Esophagus squamous epithelium (tissue), 5 donors: ENCODE measurements at places on chromosomes 13 and 19. TPM values are rescaled to one million over a fixed set of nuclear protein-coding genes. Genes with fewer than 3 reads are reported as not detected.

DNA sequence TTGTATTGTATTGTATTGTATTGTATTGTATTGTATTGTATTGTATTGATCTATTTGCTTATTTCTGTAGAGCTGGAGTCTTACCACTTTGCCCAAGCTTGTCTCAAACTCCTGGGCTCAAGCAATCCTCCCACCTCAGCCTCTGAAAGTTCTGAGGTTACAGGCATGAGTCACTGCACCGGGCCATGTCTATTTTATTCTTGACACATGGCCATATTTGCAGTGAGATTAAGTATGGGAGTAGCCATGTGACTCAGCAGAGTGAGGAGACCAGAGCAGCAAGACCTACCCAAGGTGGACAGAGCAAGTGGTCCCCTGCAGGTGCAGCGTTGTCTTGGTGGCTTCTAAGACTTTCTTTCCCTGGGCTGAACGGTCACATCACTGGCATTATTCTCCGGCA lies 49.1 kb upstream of the UBAC2 start:
- no peaks in the 10 kb centered on the region for H3K27me3 ChIP-seq
- no peak for DNase-seq
- no peak overlapping the region for H3K4me3 ChIP-seq
- peak overlapping the region; percentile 81 for H3K27ac ChIP-seq
- H3K4me1 ChIP-seq = peaks cover 18% of the 10 kb centered on the region
- H3K36me3 ChIP-seq = no peaks in the 10 kb centered on the region

The PVR gene
- total RNA-seq = 20.8 TPM

The PRR19 gene
- 1.0 TPM for total RNA-seq

DNA sequence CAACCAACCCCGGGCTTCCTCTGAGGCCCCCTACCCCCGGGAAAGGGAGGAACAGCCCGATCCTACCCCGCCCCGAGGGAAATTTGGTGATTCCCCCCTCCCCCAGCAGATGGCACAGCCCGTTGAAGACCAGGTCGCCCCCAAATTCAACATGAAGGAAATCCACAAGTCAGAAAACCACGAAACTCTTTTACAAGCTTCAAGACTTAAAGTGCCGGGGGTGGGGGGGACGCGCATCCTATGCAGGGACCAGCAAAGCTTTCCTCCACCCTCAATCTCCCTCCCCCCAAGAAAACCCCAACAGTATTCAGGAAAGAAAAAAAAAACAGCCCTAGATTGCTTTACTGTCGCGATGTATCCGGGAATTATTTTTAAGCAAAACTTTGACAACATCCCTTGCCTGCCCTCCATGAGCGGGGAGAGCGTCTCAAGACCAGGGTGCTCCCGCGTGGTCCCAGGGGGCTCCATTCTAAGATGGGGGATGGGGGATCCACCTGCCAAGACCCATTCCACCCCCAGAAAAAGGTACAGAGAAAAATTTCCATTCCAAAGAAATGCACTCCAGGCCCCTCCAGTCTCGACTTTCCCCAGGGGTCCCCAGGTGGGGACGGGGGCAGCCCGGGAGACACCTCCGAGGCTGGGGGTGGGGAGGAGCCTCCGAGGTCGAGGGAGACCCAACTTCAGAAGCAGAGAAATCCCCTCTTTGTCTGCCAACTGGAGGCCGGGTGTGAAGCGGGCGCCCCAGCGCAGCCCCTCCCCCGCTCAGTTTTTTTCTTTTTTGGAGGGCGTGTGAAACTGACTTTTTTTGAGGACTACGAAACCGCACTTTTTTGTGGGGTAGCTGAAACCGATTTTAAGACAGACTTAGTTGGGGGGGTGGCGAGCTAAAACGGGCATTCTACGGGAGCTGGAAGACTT lies 1.5 kb downstream of the TCF3 start:
- peak overlapping the region; percentile 98 for H3K27ac ChIP-seq
- DNase-seq = no peak
- peak overlapping the region; percentile 96 for H3K4me3 ChIP-seq
- peaks cover 8% of the 10 kb centered on the region for H3K4me1 ChIP-seq

The CCNE1 gene
- total RNA-seq = 9.4 TPM

The GDF15 gene
- total RNA-seq = not detected

GRCh38 chr19:30070968-30071632 lies 129.1 kb downstream of the URI1 start:
- H3K27ac ChIP-seq = no peak overlapping the region
- DNase-seq = no peak
- H3K27me3 ChIP-seq = no peaks in the 10 kb centered on the region
- H3K4me1 ChIP-seq = peaks cover 8% of the 10 kb centered on the region
- no peak overlapping the region for H3K4me3 ChIP-seq
- H3K36me3 ChIP-seq = no peaks in the 10 kb centered on the region

The FGF21 gene
- total RNA-seq = not detected

GRCh38 chr13:41122838-41123237 lies 9.8 kb downstream of the KBTBD6 start:
- H3K27ac ChIP-seq = no peak overlapping the region
- no peak for DNase-seq
- peaks cover 4% of the 10 kb centered on the region for H3K4me1 ChIP-seq
- H3K4me3 ChIP-seq = no peak overlapping the region
- H3K27me3 ChIP-seq = no peaks in the 10 kb centered on the region
- H3K36me3 ChIP-seq = no peaks in the 10 kb centered on the region

The DIAPH3 gene
- total RNA-seq = 11.1 TPM

The WTIP gene
- 9.3 TPM for total RNA-seq

- H3K4me1 ChIP-seq = peaks cover 91% of the 10 kb centered on the region
- H3K27ac ChIP-seq = peak overlapping the region; percentile 84
- no peak for DNase-seq
- no peak overlapping the region for H3K4me3 ChIP-seq
Observed at GRCh38 chr19:48631225-48631624, 6.0 kb downstream of the DBP start.

DNA sequence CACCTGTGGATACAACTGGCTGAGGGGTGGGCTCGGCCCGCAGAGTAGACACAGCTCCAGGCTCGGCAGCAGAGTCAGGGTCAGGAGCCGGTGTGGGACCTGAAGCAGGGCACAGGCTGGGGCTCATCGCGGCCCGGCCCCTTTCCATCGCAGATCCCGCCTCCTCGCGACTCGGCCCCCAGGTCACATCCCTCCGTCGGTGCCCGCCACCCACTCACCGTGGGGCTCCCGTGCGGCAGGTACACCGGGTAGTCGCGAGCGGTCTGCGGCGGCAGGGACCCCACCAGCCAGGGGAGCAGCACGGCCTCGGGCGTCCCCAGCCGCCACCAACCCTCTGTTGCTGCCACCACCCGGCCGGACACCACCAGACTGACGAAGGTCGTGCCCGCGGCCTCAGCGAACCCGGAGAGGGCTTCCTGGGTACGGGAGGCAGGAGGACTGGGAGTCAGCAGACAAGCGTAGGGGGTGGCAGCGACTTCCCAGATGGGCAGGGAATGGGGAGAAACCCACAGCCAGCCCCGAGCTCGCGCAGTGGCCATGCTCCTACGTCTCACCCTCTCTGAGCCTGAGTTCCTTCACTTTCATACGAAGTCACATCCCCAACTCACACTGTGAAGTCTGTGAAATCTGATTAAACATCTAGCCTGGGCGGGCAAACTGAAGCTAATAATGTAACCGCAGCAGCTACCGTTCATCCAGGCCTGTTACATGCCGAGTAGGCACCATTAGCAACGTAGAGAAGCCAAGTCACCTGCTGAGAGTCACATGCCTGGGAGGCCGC lies 3.7 kb downstream of the FUZ start:
- H3K27me3 ChIP-seq = no peaks in the 10 kb centered on the region
- peaks cover 13% of the 10 kb centered on the region for H3K4me1 ChIP-seq
- DNase-seq = no peak
- peak overlapping the region; percentile 90 for H3K4me3 ChIP-seq
- H3K27ac ChIP-seq = peak overlapping the region; percentile 94

DNA sequence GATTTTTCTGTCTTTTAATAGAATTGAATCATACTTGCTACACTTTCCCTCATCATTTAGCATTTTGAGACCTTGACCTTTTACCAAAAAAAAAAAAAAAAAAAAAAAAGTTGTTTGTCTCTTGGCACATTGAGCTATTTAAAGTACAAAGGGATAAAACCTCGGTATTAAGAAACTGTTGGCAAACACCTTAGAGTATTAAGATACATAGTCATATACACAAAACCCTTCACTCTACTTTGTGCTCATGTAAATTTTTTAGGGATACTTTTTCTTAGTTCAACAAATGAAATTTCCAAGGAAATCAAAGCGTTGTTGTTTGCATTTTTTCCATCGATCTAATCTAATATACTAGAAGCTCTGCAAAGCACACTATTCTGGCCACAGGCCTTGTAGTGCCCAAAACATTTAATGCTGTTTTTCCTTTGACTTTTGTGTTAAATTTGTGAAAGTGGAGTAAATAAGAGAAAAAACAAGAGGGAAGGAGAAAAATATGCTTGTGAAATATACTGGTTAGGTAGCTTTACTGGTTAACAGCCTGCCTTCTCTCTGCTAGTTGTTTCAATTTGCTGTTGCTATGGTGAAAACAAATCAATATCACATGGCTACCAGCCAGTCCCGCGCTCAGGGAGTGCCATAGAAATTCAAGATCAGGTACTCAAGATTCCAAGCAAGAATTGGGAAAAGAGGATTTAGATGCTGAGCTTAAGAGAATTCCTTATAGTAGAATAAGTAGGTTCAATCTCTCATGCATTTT lies 2.6 kb downstream of the MBNL2 start:
- H3K4me1 ChIP-seq = peaks cover 35% of the 10 kb centered on the region
- no peaks in the 10 kb centered on the region for H3K27me3 ChIP-seq
- peak overlapping the region; percentile 90 for H3K27ac ChIP-seq
- no peaks in the 10 kb centered on the region for H3K36me3 ChIP-seq
- peak overlapping the region; percentile 60 for H3K4me3 ChIP-seq

The TM9SF2 gene
- 74.2 TPM for total RNA-seq

The CEACAM3 gene
- total RNA-seq = 0.66 TPM

DNA sequence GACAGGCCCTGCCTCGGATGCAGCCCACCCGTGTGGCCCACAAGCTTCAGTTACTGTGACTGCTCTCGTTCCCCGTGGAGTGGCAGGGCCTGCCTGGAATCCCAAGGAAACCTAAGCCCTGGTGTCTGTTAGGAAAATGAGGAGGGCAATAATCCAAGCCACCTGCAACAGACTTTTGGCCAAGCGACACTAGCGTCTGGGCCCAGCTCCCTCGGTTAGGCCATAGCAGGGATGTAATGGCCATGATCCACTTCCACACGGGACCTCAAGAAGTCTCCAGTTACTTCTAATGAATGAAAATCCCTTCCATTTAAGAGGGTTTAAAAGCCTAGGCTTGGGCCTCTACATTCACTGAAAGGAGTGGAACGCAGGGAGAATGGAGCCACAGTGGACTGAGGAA lies 8.9 kb downstream of the ZC3H4 start:
- no peak overlapping the region for H3K4me3 ChIP-seq
- no peak overlapping the region for H3K27ac ChIP-seq
- H3K36me3 ChIP-seq = no peaks in the 10 kb centered on the region
- no peak for DNase-seq
- no peaks in the 10 kb centered on the region for H3K27me3 ChIP-seq
- H3K4me1 ChIP-seq = peaks cover 22% of the 10 kb centered on the region

- H3K4me3 ChIP-seq = no peak overlapping the region
- no peak overlapping the region for H3K27ac ChIP-seq
- no peaks in the 10 kb centered on the region for H3K36me3 ChIP-seq
- DNase-seq = no peak
Observed at GRCh38 chr13:92512852-92513251, 713.8 kb upstream of the GPC6 start.

GRCh38 chr19:27974082-27974513 lies 1238.9 kb downstream of the UQCRFS1 start:
- no peaks in the 10 kb centered on the region for H3K4me1 ChIP-seq
- H3K27me3 ChIP-seq = no peaks in the 10 kb centered on the region
- H3K27ac ChIP-seq = no peak overlapping the region
- H3K4me3 ChIP-seq = no peak overlapping the region

The ZNF613 gene
- 12.0 TPM for total RNA-seq

GRCh38 chr19:39401549-39402345 lies 4.9 kb upstream of the ZFP36 start:
- no peaks in the 10 kb centered on the region for H3K27me3 ChIP-seq
- H3K4me3 ChIP-seq = peak overlapping the region; percentile 73
- no peaks in the 10 kb centered on the region for H3K36me3 ChIP-seq
- H3K27ac ChIP-seq = peak overlapping the region; percentile 98
- peaks cover 94% of the 10 kb centered on the region for H3K4me1 ChIP-seq

DNA sequence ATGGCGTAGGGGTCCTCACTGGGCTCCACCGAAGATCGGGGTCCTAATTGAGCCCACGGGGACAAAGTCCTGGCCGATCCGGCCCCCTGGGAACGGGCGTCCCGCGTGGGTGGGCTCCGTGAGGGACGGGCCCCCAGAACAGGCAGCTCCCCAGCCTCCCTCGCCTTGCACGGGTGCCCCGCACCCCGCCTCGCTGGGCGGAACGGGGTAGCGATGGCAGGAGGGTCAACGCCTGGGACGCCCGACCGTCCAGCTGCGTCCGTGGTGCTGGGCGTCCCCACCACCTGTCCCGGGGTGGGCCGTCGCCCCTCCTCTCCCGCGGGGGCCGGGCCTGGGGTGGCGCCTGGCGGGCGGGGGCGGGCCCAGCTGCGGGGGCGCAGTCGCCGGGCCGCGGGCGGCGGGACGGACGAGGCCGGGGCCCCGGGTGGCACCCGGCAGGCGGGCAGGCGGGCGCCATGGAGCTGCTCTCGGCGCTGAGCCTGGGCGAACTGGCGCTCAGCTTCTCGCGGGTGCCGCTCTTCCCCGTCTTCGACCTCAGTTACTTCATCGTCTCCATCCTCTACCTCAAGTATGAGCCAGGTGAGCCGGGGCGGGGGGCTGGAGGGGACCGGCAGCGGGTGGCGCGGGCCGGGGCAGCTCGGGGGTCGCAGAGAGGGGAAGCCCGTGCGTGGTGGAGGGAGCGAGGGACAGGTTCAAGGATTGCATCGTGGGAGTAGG lies at the start of gene TMEM38A:
TMEM38A (plus strand) TSS at position 377 of the 717 bp plus-strand sequence; CDS start at position 456, 79 bp downstream.
- no peaks in the 10 kb centered on the region for H3K27me3 ChIP-seq
- peaks cover 9% of the 10 kb centered on the region for H3K36me3 ChIP-seq
- no peak for DNase-seq
- peak within 1 kb of the TSS; percentile 97 for H3K27ac ChIP-seq
- H3K4me3 ChIP-seq = peak within 1 kb of the TSS; percentile 80
- H3K4me1 ChIP-seq = peaks cover 17% of the 10 kb centered on the region

- no peak for DNase-seq
- H3K4me1 ChIP-seq = no peaks in the 10 kb centered on the region
Observed at GRCh38 chr19:9865732-9866501, 30.8 kb downstream of the PIN1 start.

DNA sequence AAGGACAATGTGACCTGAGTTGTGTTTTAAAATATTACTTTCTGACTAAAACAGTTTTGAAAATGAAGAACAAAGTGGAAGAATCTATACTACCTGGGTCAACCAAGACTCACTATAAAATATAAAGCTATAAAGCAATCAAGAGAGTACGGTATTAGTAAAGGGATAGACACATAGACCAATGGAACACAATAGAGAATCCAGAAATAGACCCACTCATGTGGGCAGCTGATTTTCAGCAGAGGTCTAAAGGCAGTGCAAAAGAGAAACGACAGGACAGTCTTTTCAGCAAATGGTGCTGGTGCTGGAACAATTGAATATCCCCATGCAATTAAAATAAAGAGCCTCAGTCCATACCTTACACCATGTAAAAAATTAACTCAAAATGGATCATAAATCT lies 224.7 kb downstream of the RGCC start:
- H3K27me3 ChIP-seq = no peaks in the 10 kb centered on the region
- no peaks in the 10 kb centered on the region for H3K4me1 ChIP-seq
- DNase-seq = no peak
- peaks cover 55% of the 10 kb centered on the region for H3K36me3 ChIP-seq

The UBE2L5 gene
- not detected for total RNA-seq

- H3K27ac ChIP-seq = no peak overlapping the region
- no peaks in the 10 kb centered on the region for H3K4me1 ChIP-seq
- no peak for DNase-seq
- H3K27me3 ChIP-seq = no peaks in the 10 kb centered on the region
- H3K36me3 ChIP-seq = no peaks in the 10 kb centered on the region
Observed at GRCh38 chr13:108249150-108249549, 20.4 kb upstream of the TNFSF13B start.

GRCh38 chr19:15304140-15304705 lies 28.1 kb downstream of the BRD4 start:
- H3K27me3 ChIP-seq = no peaks in the 10 kb centered on the region
- no peaks in the 10 kb centered on the region for H3K36me3 ChIP-seq
- peaks cover 100% of the 10 kb centered on the region for H3K4me1 ChIP-seq
